Stimulated activated CD8-positive, alpha-beta memory T cell treated with anti-CD3 and anti-CD28 coated beads, Interleukin-15, amount 100 ng/mL, for 1 hour (primary cell): ENCODE measurements at places on chromosomes 12 and 14.
A peak's percentile ranks its signal among the peaks of the same experiment; 100 is the strongest.

DNA sequence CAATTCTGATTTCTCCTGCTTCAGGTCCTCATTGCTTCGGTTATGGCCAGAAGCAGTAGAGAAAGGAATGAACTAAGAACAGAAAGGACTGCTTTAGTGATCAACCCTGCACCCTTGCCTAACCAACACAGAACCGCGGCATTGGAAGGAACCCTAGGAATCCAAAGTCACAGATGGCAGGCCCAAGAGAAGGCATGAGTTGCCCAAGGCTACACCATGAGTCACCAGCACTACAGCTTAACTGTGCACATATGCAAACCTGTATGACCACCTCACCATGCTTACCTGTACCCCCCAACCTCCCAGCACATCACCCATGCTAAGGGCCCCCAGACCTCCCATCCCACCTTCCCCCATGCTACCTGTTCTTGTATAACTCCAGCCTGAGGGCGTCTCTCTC lies 25.9 kb upstream of the BLTP3B start:
- DNase-seq = no peak

- no peak for DNase-seq
Observed at GRCh38 chr12:15152456-15152855, 68.8 kb downstream of the RERG start.

DNA sequence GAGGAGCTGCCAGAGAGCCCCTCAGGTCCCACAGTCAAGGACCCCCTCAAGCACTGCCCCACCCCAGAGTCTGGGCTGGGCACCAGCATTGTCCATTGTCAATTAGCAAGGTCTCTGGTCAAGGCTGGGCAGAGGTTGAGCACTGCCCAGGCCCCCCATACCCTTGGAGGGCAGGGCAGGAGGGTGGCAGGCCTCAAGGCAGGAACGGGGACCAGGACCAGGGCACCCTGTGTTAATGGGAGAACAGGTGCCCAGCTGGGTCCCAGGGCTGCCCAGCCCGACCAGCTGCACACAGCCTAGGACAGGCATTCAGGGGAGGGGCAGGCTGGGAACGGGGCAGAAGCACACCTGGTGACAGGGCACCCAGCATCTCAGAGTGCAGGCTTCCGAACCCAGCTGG lies 18.4 kb downstream of the SIVA1 start:
- DNase-seq = no peak

- no peak for DNase-seq
Observed at GRCh38 chr12:104609445-104609844, 152.7 kb downstream of the CHST11 start.

DNA sequence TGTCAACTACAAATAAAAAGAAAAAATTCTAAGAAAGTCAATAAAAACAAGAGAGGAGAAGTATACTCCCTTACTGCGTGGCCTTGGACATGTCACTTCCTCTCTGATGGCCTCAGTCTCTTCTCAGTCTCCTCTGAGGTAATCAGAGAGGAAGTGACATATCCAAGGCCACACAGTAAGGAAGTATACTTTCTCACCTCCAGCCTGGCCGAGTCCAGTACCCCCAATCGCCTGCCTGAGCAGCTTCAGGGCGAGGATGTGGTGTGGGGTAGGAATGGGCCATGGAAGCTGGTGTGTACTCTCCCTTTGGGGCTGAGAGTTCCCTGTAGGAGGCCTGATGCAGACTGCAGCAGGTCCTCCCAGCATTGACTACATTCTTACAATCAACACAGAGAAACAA lies 15.8 kb downstream of the VDR start:
- DNase-seq = no peak

DNA sequence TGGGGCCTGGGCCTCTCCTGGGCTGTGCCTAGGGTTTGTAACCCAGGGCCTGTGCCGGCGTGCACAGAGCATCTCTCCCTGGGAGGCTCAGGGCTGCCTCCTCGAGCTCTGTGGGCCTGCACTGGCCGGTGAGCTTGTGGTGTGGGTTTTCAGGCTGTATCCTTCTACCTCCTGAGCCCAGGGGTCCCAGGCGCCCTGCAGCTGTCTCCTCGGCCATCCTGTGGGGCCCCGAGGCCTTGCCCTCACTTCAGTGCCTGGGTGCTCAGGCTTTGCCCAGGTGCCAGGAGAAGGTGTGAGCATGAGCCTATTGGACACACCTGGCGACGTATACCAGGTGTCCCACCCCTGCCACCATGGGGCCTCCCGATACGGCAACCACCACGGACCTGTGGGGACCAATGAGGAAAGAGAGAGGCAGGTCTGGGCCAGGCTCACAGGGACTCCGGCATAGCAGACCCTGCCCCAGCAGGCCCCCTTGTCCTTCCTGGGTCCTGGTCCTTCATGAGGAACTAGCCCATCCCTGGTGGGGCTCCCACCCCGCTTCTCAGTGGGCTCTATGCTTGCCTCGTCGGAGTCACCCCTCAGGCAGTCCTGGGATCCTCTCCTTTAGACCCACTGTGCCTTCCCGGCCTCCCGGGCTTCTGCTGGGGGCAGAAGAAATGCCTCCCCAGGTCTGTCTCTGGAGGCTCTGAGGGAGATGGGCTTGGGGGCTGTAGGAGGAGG lies 400.2 kb downstream of the TMEM121 start:
- DNase-seq = no peak

- DNase-seq = no peak
Observed at GRCh38 chr12:69243099-69244084, 4.0 kb downstream of the CPSF6 start.

DNA sequence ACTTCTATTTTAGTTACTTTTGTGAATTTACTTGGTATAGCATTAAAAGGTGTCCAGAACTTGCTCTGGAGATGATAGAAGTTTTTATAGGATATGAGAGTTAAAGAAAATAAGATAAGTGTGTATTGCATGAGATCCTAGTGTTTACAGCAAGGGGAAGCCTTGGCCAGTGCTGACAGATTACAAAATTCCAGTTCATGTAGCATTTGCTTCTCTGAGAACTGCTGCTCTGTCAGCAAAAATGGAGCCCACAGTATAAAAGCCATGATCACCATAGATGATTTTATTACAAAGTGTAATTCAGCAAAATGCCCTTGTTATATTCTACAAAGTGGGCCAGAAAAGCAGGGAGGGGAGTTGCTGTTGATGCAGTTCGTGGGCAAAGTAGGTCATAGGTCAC lies 40.0 kb upstream of the ATF1 start:
- DNase-seq = no peak

- DNase-seq = no peak
Observed at GRCh38 chr12:98581101-98581500, 12.4 kb upstream of the SLC25A3 start.

- DNase-seq = no peak
Observed at GRCh38 chr12:103561174-103561573, 25.9 kb upstream of the STAB2 start.

- DNase-seq = no peak
Observed at GRCh38 chr12:30806989-30807694, 52.4 kb upstream of the CAPRIN2 start.

DNA sequence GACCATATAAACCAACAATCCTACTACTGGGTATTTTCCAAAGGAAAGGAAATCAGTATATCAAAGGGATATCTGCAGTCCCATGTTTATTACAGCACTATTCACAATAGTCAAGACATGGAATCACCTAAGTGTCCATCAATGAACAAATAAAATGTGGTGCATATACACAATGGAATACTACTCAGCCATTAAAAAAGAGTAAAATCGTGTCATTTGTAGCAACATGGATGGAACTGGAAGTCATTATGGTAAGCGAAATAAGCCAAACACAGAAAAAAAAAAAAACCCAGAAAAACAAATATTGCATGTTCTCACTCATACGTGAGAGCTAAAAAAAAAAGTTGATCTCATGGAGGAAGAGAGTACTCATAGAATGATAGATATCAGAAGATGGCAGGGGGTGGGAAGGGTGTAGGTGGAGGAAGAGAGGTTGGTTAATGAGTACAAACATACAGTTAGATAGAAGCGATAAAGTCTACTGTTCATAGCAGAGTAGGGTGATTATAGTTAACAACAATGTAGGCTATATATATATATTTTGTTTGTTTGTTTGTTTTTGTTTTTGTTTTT lies 49.3 kb downstream of the BCAT1 start:
- DNase-seq = no peak

DNA sequence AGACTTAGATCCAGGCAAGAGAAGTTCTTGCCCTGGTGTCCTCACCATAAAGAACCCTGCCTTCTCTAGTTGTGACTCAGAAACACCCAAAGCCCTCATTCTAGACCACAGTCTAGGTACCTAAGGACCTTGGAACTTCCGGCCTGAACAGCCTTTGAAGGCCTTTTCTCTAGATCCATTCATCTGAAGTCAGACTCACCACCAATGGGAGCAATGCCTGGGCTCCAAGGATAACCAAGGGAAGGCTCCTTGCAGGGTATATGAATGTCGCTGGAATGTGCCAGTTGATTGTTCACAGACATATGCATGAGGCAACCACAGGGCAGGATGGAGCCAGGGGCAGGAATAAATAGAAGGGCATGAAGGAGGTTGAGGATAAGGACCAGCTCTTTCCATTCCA lies 86.3 kb downstream of the PLCZ1 start:
- DNase-seq = no peak

- no peak for DNase-seq
Observed at GRCh38 chr12:77510985-77511384, 319.7 kb upstream of the NAV3 start.

GRCh38 chr14:90940318-90940962 lies 120.0 kb downstream of the RPS6KA5 start:
- no peak for DNase-seq

GRCh38 chr14:51626185-51626584 lies 25.5 kb upstream of the FRMD6 start:
- DNase-seq = no peak

GRCh38 chr12:27627123-27627852 lies 69.0 kb upstream of the REP15 start:
- DNase-seq = no peak

- no peak for DNase-seq
Observed at GRCh38 chr12:118148287-118148686, 12.4 kb downstream of the PEBP1 start.

GRCh38 chr12:31210104-31210503 lies 115.8 kb downstream of the SINHCAF start:
- no peak for DNase-seq

- DNase-seq = no peak
Observed at GRCh38 chr12:108853981-108854446, 3.4 kb downstream of the SSH1 start.

- DNase-seq = no peak
Observed at GRCh38 chr12:82740129-82741000, 53.7 kb downstream of the TMTC2 start.

- DNase-seq = no peak
Observed at GRCh38 chr12:22729957-22730443, 105.0 kb downstream of the ETNK1 start.

- DNase-seq = no peak
Observed at GRCh38 chr14:89252887-89253532, 164.0 kb downstream of the FOXN3 start.

DNA sequence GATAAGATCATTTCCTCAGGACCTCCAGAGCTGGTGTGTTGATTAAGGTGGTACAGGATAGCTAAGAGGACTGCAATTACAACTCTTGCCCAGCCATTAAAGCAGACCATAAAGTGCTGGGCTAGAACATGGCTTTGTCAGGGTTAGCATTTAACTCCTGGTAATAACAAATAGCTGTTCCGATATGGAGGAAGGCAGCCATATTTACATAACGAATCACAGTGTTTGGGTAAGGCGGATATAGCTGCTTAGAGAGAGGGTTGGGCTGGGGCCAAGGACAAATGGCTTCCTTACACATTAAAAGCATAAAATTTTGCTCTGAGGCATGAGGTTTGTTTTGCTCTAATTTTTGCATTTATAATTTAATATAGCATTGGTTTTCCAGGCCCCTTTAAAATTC lies 297.7 kb upstream of the DDHD1 start:
- no peak for DNase-seq

- no peak for DNase-seq
Observed at GRCh38 chr12:92210071-92210470, 64.4 kb upstream of the BTG1 start.

GRCh38 chr12:19963972-19964371 lies 404.4 kb upstream of the PDE3A start:
- no peak for DNase-seq

GRCh38 chr12:11578461-11578993 lies 70.9 kb upstream of the ETV6 start:
- no peak for DNase-seq

DNA sequence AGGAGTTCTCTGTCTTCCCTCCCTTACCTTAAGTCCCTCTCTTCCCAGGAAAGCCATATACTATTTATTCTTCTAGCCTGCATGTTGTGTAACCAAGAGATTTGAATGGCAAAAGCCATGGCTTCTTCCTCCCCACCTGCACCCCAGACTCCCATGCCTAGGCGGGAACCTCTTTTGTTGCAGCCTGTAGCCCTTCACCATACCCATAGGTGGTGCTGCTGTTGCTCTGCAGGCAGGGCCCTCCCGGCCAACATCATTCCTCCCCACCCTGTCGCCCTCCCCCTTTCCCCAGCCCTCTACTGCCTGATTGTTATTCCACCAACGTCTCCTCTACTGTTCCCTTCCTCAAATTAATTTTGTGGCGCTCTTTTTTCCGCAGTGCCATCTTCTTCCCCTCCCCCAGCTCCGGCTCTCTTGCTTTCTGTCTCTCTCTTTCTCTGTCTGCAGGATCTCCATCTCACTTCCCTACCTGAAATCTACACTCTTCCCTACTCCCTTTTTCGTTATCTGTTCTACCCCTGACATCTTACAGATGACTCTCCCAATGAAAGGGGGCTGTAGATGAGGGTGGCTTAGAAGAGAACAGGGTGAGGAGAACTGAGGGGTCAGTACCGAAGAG lies 13.8 kb downstream of the NGDN start:
- no peak for DNase-seq

DNA sequence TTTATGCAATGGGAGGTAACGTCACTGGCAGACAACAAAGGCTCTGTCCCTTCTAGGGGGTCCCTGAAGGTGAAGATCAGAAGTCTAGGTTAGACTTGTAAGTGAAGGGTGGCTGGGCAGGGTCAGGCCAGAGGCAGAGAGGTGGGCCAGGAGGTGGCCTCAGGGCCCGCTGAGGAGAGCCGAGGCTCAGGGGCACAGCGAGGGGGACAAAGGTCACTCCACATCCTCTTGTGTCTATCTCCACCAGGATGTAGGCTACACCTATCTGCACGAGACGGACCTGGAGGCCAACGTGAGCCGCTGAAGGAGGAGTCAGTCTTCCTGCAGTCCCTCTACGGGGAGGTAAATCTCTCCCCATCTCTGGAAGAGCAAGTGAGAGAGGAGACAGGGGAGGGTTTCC lies 20.3 kb downstream of the KRT85 start:
- no peak for DNase-seq

GRCh38 chr12:31021181-31021580 lies 52.5 kb upstream of the DDX11 start:
- no peak for DNase-seq

GRCh38 chr12:132824053-132824452 lies 4.6 kb downstream of the GOLGA3 start:
- no peak for DNase-seq

GRCh38 chr12:4786795-4787194 lies 66.6 kb downstream of the GALNT8 start:
- no peak for DNase-seq

DNA sequence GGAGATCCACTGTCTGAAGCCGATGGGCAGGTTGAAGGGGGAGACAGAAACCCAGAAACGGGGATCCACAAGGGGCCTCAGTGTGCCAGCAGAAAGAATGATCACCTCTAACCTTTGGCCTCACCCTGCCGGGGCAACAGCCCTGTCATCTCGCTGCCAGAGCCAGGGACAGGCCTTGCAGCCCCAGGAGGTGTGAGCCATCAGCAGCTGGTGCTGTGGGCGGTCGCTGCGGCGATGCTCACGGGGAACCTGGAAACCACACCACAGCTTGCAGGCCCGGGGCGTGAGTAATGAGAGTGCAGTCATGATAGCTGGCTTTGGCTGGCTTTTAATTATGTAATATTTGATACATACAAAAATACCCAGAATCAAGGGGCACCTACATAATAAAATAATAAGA lies 4.7 kb upstream of the TTC7B start:
- peak; percentile 33 for DNase-seq
